ENCODE measurements at places on chromosomes 6 and 20. TPM values are rescaled to one million over a fixed set of nuclear protein-coding genes. Genes with fewer than 3 reads are reported as not detected.

- no peak for DNase-seq
Observed at GRCh38 chr6:162974685-162975084, 246.9 kb downstream of the PACRG start.

The ZNF322 gene
- 46.9 TPM for total RNA-seq

The CFAP206 gene
- 2.0 TPM for total RNA-seq

GRCh38 chr6:111862314-111862713 lies 10.9 kb downstream of the FYN start:
- DNase-seq, result no peak

DNA sequence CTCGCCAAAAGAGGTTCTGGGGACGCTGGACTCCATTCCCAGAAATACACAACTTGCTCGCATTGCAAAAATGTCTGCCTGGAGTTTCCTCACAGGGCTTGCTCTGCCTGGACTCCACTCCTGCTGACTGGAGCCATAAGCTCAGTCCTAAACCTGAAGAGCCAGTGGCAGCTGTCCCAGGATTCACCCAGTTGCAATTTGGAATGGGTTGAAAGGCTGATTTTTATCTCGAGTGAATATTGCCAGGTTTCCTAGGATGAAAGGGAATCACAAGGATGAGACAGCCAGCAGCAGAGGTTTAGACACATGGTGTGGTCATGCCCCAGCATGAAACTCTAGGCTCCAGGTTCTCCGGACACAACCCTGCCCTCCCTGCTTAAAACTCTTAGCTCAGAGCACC lies 223.3 kb downstream of the BMP7 start:
- DNase-seq, result no peak

- no peak for DNase-seq
Observed at GRCh38 chr6:167244991-167245390, 46.1 kb upstream of the UNC93A start.

GRCh38 chr6:19988555-19988954 lies 151.4 kb downstream of the ID4 start:
- no peak for DNase-seq

DNA sequence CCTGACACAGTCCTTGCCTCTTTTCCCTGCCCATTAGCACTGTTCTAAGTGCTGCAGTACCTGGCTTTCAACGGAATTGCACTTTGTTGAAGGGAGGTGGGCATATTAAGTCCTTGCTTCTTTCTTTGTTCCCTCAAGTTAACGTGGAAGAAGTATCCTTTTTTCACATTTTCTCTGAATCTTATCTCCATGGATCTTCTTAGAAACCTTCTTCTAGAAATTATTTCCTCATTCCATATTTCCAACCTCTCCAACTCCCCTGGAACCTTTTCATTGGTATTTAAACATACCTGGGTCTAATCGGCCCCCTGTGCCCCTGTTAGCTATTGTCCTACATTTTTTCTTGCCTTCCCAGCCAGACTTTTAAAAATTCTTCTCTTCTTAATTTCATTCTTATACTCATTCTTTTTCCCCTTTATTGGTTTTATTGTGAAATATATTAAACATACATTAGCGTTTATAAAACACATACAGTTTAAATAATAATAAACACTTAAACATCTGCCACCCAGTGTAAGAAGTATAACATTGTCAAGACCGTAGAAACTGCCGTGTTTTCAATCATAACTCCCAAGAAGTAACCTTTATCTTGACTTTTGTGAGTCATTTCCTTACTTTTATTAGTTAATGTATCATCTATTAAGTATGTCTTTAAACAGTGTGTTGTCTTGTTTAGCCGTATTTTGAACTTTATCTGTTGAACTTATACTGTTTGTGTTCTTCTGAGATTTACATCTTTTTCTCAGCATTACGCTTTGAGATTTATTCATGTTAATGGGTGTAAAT lies 118.2 kb downstream of the CDKAL1 start:
- no peak for DNase-seq

DNA sequence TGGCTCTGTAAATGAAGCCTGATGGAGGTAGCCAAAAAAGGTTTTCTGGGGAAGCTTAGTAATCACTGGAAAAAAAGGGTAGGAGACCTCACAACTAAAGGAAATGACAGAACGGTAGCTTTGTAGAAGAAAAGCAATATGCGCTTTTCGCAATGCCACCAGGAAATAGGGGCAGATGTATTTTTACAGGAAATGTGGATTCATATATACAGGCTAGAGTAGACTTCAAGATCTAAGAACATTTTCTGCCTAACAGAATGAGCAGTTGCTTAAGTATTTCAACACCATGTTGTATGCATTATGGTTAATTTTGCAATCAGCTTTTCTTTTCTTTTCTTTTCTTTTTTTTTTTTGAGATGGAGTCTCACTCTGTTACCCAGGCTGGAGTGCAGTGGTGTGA lies 219.6 kb downstream of the CD83 start:
- DNase-seq, result no peak

The COX4I2 gene
- 1.2 TPM for total RNA-seq

DNA sequence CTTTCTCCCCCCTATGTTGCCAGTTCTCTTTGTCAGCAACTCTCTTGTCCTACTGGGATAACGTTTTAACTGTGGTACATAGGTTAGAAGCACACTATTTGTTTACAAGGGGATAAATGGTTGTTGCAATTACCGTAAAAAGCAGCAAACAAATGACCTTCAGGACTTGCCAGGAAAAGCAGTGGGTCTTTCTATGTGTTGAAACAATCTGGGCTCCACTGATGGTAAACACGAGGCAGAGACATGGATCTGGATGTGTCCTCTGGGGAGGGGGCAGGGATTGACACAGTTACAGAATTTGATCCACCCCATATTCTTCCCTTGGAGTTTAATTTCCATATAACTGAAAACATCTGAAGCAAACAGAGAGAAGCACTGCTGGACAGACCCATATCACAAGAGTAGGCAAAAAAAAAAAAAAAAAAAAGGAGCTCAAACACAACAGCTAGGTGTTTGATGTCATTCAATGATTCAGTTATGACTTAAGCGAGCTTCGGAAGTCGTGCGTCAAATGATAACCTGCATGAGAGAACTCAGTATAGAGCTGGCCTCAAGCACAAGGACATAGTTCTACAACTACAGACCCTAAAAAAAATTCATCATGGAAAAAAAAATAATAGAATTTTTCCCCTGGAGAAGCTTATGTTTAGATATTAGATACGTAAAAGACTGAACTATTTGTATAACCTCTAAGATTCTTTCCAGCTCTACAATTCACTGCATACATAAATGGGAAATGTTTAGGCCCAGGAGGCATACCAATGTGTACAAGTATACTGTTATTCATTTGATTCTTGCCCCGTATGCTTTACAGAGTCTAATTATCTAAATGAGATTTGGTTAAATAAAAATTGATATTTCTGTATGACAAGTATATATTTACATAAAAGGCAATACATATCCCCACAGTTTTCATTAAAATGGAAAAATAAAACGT lies 127.7 kb downstream of the ALDH8A1 start:
- no peak for DNase-seq

DNA sequence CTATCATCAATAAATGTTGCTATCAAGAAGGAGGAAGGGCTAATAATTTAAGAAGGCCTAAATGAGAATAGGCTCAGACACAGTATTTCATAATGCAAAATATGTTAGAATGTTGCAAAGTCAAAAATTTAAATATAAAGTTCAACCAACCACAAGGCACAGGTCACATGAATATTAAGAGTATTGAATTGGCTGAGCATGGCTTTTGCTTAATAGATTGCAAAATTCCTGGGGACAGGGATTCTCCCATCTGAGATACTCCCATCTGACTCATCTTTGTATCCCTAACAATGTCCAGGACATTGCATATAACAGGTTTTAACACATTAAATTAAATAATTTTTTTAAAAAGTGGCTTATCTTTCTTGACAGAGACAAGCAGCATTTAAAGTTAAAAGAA lies 32.9 kb upstream of the UTRN start:
- no peak for DNase-seq

The SLC17A4 gene
- under 0.01 TPM for total RNA-seq

DNA sequence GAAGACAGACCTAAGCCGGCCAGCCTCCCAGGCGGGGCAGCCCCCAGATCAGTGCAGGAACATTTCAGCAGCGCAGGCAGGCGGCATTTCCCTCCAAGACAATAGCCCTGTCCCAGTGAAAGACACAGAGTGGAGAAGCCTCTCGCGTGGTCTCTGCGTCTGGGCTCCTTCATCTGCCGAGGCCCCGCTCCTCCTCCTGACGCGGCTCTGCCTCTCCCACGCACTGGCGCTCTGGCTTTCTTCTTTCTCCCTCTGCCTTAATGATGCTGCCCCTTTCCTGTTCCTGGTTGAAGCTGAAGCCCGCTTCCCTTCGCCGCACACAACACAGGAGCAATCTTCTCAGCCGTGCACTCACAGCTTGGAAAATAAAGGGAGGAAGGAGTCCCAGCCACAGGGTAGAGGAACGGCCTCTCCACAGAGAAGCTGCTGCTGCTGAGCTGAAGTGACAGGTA lies 347.5 kb downstream of the CDH4 start:
- peak; percentile 51 for DNase-seq

The ESR1 gene
- under 0.01 TPM for total RNA-seq

The B4GALT5 gene
- total RNA-seq, result 62.0 TPM

DNA sequence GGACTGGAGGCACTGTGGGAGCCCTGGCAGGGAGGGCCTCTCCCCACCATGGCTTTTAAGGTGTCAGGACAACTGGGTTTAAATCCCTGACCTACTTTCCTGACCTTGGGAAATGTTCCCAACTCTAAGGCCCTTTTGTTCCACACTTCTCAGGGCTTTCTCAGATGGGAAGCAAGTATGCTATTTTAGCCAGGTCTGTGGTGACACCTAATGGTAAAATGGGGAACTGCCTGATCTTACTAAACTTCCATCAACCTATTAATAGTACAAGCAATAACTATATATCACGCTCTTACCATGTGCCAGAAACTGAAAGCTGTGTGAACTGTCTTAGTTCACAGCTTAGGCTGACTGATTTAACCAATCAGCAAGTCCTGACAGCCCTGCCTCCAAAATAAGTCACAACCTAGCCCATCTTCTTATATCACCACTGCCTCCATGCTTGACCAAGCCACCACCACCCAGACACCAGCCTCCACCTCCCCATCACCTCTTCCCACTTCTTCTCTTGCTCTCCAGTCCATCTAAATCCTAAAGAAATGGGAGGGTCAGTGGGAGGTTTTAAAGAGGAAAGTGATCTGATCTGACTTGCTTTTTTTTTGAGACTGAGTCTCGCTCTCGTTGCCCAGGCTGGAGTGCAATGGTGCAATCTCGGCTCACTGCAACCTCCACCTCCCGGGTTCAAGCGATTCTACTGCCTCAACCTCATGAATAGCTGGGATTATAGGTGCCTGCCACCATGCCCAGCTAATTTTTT lies 6.9 kb upstream of the BLCAP start:
- DNase-seq, result peak; percentile 43

DNA sequence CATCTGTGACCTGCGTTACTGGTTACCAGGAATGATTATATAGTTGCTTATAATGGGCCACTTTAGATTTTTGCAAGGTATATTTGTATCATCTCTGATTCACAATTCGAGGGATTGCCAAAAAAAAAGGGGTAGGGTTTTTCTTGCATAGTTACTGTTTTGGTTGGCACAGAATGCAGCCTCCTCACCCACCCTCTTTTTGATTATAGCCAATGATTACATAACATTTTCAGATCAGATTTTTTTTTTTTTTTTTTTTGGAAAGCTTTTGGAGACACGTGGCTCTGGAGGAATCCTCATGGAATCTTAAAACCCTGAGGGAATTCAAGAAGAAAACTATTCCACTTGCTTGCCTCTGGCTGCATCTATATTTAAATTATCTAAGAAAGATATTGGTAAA lies 53.7 kb downstream of the UST start:
- no peak for DNase-seq

- no peak for DNase-seq
Observed at GRCh38 chr6:110858562-110859214, 15.9 kb upstream of the AMD1 start.

- no peak for DNase-seq
Observed at GRCh38 chr20:859751-860231, 26.3 kb downstream of the FAM110A start.

- no peak for DNase-seq
Observed at GRCh38 chr6:84685983-84686584, 78.3 kb downstream of the TBX18 start.

The CST1 gene
- not detected for total RNA-seq

- DNase-seq, result no peak
Observed at GRCh38 chr20:19775353-19776253, 17.5 kb downstream of the RIN2 start.

Measured in frontal cortex (tissue), 4 donors.